ENCODE measurements at places on chromosomes 3 and 15.

- no peak for DNase-seq
Observed at GRCh38 chr3:119364401-119364800, 70.2 kb downstream of the ARHGAP31 start.

DNA sequence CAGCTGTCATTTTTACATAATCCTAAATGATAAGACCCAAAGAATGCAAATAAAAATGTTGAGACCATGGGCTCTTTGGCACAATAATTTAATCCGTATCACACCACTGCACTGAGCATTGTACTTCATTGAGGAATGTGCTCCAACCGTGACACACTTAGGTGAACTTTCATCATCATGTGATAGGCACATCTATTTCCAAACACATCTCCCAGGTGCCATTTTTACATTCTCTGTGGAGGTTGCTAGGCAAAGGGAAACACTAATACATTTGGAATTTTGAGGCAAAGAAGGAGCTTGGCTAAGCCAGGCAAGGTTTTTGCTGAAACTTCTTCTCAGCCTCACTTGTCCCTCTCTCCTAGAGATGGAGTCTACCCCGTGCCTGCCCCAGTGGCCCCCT is 68.7 kb downstream of the LRTM1 start:
- DNase-seq, result no peak

DNA sequence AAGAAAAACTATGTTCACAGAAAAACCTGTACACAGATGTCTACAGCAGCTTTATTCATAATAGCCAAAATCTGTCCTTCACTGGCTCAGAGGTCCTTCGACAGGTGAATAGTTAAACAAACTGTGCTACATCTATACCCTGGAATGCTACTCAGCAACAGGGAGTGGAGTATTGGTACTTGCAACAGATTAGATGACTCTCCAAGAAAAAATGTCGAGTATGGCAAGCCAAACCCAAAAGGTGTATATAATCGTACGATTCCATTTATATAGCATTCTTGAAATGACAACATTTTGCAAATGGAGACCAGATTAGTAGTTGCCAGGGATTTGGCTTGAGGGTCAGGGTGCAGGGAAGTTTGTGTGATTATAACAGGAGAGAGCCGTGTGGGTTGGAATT is 22.4 kb upstream of the RGMA start:
- no peak for DNase-seq

DNA sequence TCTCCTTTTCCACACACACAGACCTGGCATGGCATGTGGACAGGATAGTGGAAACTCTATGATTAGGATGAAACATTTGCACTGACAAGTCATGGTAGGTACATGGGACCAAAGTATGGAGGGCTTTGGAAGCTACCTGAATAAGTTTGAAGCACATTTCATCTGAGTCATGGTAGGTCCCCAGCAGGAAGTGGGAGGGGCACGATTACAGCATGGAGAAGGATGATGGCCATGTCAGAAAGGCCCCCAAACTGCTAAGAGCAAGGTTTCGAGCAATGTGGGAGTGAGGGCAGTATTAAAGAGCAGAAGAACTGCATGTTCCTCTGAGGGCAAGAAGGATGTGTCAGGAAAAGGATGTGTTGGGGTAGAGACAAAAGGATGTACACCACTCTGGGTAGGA is 51.5 kb upstream of the CSTA start:
- no peak for DNase-seq

DNA sequence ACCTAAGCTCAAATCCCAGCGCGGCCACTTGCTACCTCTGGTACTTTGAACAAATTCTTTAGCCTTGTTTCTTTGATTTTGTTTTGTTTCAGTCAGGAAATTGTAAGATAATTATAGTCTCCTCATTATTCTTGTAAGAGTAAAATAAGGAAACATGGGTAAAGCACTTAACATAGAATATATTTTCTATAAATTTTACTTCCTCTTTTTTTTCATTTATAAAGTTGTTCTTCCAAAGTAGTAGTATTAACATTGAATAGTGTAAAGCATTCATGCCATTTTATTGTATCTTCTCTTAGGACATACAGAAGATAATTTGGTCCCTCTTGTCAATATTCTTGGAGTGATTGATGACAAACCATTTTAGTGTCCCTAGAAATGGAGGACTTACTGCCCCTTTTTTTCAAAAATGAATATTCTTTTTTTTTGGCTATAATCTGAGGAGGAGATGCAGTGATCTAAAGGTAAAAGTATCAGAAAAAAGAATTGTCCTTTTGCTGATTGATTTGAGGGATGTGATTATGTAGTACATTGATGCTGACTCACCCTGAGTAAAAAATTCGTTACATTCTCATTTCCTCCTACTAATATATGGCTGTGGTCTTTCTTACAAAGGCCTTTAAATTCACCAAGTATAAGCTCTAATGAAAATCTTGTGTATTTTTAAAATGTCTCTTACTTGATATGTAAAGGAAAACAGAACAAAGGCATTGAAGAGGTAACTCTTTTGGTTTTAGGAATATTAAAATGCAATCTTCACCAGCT is 51.0 kb downstream of the ALCAM start:
- no peak for DNase-seq

- DNase-seq, result no peak
Observed at GRCh38 chr15:31155151-31155550, 53.6 kb upstream of the TRPM1 start.

- no peak for DNase-seq
Observed at GRCh38 chr3:46926871-46927717, 49.5 kb downstream of the CCDC12 start.

GRCh38 chr15:46293550-46293949 is 658.7 kb downstream of the SQOR start:
- DNase-seq, result no peak

DNA sequence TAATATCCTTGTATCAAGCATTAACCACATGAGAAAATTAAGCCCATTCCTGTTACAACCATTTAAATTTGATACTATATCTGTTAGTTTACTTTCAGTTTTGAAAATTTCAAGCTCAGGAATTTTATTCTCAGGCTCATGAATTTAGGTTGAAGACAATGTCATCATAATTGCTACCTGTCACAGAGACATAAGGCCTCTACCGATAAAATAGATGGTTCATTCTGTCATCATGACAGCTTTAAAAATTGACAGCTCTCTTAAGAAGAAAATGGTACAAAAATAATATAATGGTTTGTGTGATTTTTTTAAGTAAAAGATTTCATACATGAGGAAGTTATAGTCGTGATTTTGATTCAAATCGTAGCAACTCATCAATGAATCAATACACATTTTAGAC is 1003.2 kb downstream of the ROBO1 start:
- DNase-seq, result no peak

DNA sequence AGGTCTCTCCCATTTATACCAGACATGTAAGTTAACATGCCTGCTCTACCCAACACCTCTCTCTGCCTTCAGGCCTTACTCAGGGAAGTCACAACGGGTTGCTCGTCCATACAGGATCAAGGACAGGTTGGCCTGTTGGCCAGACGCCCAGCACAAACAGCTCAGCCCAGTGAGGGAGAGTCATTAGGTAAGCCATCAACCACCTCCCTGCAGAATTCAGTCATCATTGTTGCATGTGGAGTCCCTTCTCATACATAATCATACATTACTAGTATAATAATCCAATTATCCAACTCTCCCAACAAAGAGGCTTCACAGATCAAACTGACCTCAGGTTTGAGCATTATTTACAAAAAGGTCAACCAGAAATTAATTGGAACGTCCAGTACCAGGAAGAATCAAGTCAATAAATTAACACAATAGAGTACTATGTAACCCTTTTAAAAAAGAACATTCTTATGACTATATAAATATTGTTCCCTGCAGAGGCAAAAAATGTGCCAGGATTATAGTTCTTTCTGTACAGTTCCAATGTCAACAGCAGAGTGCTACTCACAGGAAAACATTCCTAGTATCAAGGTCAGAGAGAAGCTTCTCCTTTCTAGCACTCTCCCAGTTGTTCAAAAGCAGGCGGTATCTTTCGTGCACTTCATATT is 33.2 kb downstream of the HOMER2 start:
- DNase-seq, result peak; percentile 93

DNA sequence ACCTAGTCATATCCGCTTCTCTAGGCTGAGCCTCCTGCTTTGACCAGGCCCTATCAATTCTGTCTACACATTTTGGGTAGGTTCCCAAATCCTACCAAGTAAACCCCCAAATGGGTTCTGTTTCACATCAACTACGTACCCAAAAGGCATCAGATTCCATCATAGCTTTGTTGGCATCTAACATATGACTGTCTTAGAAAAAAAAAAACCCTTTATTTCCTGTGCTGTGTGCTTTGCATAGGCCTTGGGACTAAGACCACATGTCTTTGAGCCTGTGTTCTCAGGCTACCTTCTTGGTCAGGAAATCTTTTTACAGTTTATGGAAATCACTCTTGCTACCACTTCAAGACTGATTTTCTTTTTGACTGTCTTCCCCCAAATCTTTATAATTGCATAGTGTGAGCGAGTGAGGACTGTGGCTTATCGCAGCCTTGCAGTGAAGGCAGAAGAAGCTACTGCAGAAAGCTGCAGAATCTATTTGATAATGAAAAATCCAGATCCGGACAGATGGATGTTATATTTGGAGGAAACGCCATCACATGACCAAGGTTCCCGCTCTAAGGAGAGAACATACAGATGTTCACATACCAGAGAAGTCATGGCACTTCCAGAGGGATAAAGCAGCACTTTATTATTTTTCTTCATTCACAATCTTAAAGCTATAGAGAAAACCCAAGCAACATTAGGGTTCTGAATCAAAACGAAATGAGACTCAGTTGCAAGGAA is 111.2 kb downstream of the EOMES start:
- DNase-seq, result no peak

- DNase-seq, result no peak
Observed at GRCh38 chr15:27538325-27538724, 560.8 kb downstream of the OCA2 start.

- DNase-seq, result no peak
Observed at GRCh38 chr3:14411166-14411526, 8.7 kb downstream of the SLC6A6 start.

GRCh38 chr15:66172324-66172980 is 81.1 kb downstream of the MEGF11 start:
- no peak for DNase-seq

GRCh38 chr15:22978691-22979237 is 1.4 kb downstream of the CYFIP1 start:
- no peak for DNase-seq

DNA sequence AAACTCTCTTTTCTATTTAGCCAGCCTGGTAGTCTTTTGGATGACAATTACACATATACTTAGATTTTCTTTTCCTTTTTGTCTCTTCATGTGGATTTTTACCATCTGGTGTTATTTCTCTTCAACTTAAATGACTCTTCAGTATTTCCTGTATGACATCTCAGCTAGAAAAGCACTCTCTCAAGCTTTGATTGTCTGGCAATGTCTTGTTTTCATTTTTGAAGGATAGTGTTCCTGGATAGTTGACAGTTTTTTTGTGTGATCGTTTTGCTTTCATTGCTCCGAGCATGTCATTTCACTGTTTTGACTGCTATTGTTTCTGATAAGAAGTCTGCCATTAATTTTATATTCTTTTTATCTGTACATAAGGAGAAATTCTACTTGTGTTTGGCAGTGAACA is 766.4 kb downstream of the AGBL1 start:
- DNase-seq, result no peak

DNA sequence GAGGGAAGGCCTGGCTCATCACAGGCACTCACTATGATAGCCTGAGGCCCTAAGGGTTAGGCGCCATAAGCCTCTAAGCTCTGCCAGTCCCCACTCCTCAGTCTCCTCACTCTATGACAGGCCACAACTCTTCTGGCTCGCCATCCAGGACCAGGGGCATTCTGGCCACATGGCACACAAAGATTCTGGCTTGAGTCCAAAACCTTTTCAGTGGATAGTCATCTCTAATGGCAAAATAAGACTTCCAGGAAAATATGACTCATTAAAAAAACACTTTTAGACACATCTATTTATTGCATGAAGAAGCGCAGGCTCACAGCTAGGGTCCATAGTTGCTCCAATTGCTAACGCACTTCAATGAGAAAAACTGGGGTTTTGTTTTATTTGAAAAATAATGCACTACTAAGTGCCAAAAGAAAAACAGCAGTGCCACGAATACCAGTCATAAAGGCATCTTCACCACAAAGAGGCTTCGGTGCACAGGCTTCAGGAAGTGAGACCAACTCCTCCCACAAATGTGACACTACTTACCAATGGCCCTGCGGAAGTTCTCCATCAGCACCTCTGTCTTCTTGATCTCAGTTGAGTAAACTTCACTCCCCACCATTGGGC is 11.1 kb downstream of the RUVBL1 start:
- DNase-seq, result peak; percentile 64

- DNase-seq, result no peak
Observed at GRCh38 chr3:194325424-194326153, 25.5 kb downstream of the CPN2 start.

GRCh38 chr15:39031596-39031995 is 467.0 kb upstream of the RASGRP1 start:
- DNase-seq, result no peak

GRCh38 chr3:104746056-104746455 is 620.7 kb upstream of the ALCAM start:
- DNase-seq, result no peak

All from adrenal gland (tissue), 19 donors.